ENCODE measurements at places on chromosomes 6 and 20.

- no peak for DNase-seq
Observed at GRCh38 chr6:39665861-39666260, 59.3 kb downstream of the KIF6 start.

DNA sequence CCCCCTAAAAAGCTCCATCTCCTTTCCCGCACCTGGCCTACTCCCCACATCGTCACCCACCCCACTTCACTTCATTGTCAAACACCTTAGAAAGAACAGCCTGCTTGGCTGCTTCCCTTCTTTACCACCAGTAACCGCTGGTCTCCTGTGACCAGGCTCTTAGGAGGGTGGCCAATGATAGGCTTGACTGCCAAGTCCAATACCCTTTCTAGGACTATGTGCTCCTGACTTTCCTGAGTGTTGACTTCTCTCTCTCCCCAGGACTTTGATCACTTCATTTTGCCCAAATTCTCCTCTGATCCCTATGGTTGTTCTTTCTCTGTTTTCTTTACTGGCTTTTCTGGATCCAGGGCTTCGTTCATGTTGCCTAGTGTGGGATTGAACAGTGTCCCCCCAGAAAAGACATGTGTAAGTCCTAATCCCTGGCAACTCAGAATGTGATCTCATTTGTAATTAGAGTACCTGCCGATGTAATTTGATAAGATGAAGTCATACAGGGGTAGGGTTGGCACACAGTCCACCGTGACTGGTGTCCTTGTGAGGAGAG lies 254.0 kb downstream of the GMDS start:
- no peak for DNase-seq

- no peak for DNase-seq
Observed at GRCh38 chr20:52974179-52974594, 2.0 kb downstream of the TSHZ2 start.

- no peak for DNase-seq
Observed at GRCh38 chr6:44499609-44500008, 112.1 kb downstream of the CDC5L start.

DNA sequence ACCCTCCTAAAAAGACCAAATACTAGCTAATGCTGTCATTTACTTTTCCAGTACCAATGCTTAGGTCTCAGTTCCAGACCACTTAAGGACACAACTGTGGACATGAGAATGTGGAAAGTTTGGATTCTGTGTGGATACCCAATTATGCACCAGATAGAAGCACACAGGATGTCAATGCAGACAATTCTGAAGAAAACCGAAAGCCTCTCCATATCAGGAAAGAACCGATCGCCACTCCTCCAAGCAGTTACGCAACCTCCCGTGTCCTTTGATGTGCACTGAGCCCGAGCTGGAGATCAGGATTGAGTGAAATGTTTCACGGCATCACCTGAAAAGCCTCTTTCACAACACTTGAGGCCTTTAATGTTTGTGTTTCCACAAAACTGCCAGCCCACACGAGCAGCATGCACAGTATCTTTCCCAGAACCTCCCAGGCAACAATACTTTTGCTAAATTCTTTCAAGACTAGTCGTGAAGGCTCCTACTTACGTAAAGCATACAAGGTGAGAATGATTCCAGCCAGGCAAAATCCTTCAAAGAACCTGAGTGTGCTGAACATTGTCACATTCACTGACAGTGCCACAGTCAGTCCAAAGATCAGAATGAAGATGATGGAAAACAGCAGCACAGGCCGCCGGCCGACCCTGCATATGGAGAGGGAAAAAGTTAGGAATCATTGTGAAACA lies 47.0 kb downstream of the SLC22A23 start:
- DNase-seq, result no peak

GRCh38 chr20:12482661-12483060 lies 526.1 kb upstream of the SPTLC3 start:
- no peak for DNase-seq

DNA sequence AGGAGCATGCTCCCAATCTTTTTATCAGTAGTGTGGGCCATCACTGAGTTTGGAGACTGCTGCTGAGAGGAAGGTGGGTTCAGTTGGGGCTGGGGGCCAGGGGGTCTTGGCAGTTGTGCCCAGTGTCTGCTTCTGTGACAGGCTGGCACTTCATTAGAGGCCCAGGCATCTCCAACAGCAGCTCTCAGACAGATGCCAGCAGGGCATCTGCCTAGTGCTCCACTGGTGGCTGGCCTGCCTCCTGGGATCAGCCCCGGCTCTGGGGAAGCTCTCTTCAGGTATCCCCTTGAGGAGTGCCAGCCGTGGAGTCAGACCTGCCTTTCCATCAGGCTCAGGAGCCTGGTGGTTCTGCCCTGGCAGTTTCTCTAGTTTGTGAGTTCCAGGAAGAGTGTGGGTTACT lies 77.3 kb downstream of the DTD1 start:
- DNase-seq, result no peak

- DNase-seq, result no peak
Observed at GRCh38 chr6:137237413-137238170, 18.4 kb upstream of the IFNGR1 start.

GRCh38 chr6:11120271-11121005 lies 8.9 kb upstream of the ERVFRD-1 start:
- no peak for DNase-seq

- DNase-seq, result no peak
Observed at GRCh38 chr6:14965424-14966075, 280.3 kb upstream of the JARID2 start.

DNA sequence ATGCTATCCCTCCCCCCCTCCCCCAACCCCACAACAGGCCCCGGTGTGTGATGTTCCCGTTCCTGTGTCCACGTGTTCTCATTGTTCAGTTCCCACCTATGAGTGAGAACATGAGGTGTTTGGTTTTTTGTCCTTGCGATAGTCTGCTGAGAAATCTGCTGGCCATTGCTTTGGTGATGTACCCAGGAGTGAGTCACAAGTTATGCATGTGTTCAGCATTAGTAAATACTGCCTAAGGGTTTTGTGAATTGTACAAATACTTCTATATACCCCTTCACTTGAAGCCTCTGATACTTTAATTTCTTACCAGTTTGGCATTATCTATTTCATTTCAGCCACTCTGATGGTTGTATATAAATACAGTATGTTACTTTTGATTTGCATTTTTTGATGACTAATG lies 711.3 kb upstream of the GJE1 start:
- DNase-seq, result no peak

GRCh38 chr6:112781241-112781640 lies 434.1 kb downstream of the RFPL4B start:
- DNase-seq, result no peak

DNA sequence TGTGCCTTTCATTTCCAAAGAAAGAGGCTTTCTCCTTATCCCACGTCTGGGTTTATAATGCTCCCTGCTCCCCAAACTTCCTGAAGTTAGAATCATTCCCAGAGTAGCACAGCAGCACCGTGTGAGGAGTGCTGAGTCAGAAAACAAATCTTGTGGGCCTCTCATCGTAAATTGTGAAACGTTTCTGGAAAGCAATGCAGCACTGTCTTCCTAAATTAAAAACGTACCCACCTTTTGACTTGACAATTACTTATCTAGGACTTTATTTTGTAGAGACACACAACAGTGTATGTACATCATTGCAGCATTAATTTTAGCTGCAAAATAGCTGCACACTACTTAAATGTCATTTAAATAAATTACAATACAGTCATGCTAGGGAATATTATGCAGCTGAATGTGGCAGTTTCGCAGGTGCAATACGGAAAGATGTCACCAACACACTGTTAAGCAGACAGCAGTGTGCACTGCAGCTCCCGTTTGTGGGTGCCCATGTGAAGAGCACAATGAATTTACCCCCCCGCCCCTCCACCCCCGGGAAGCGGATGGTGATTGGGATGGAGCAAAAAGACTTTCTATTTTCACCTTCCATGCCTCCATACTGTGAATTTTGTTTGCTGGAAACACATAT lies 30.8 kb downstream of the RRBP1 start:
- DNase-seq, result no peak

DNA sequence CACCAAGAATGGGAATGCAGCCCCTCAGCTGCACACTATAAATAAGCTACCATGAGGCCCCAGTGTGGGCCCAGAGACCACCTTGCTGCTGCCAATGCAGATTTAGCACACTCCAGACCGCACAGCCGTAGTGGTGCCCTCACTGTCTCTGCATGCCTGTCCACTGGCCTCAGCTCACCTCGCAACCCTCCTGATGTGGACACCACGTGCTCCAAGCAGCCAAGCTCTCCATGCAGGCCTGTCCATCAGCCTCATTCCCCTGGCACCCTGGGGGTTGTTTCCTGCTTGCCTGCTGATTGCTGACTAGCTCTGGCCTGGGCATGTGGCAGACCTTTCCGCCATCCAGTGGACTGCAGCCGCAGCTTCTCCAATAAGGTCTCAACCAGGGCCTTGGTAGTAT lies 36.2 kb downstream of the ZBTB9 start:
- DNase-seq, result no peak

DNA sequence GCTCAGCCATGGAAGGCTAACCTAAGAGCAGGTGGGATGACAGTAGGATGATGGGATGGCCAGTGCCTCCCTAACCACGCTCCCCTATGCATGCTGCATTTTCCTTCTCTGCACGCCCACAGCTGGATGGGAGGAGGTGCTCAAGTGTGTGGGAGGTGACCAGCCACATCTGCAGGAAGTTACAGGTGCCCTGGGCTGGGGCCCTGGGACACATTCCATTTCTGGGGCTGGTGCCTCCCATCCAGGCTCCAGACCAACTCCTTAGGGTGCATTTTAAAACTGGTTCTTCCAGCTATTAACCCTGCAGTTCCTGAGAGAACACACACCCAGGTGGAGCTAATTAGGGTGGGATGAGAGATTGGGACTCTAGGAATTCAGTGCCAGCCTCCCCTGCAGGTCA lies 135.3 kb upstream of the ARMC2 start:
- no peak for DNase-seq
